ENCODE measurements at places on chromosomes 4 and X.
A peak's percentile ranks its signal among the peaks of the same experiment; 100 is the strongest.

GRCh38 chrX:106621836-106622235 is 10.1 kb downstream of the RADX start:
- no peak for DNase-seq

GRCh38 chr4:173748353-173748752 is 218.3 kb upstream of the HAND2 start:
- DNase-seq, result no peak

GRCh38 chrX:154327038-154327820 is 31.6 kb downstream of the TKTL1 start:
- no peak for DNase-seq

GRCh38 chrX:22351966-22352365 is 79.3 kb downstream of the CBLL2 start:
- no peak for DNase-seq

GRCh38 chr4:83012200-83012686 is 1.6 kb upstream of the LIN54 start:
- DNase-seq, result no peak

- DNase-seq, result no peak
Observed at GRCh38 chrX:24528605-24529004, 63.5 kb downstream of the PDK3 start.

DNA sequence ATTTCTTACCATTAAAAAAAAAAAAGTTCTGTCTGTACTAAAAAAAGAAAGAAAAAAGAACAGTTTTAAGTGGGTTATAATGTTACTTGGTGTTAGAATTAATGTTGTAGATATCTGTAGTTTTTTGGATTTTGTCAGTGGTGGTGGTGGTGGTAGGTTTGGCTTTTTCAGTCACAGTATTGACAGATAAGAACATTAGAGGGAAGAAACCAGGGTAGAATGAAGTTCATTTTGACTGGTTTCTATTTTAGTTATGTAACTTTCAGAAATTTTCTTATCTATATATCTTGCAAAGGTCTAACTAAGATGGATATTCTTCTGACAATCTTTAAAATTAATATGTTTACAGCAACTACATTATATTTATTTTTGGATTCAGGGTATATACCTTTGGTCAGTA is 105.4 kb downstream of the FBXW7 start:
- DNase-seq, result no peak

GRCh38 chr4:102104278-102104677 is 241.0 kb downstream of the SLC39A8 start:
- no peak for DNase-seq

DNA sequence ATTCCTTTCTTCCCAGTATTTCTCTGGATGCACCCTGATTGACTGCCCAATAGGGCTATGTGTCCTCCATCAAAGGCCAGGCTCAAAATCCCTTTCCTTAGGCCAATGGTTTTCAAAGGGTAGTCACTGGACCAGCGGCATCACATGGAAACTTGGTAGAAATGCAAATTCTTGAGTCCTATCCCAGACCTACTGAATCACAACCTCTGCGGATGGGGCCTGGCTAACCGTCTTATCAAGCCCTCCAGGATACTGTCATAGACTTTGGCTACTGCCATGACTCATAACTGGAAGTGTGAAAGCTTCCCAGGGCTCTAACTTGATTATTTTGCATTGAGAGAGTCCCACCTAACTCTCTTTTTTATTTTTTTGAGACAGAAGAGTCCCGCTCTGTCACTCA is 71.9 kb upstream of the TFDP3 start:
- no peak for DNase-seq

DNA sequence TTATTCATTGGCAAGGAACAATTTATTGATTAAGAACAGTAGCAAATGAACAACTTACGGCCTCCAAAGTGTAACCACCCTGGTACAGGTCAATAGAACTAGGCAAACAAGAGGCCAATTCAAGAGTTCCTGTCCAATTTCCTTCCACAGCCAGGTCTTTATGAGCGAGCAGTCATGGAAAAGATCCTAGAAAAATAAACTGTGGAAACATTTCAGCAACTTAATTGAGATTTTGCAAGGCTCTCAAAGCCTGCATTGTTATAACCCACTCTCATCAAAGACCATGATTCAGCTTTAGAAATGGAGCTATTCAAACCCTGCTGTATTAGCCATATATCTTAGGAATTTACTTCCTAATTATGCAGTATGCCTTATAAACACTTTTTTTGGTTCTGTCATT is 43.6 kb downstream of the UNC5C start:
- no peak for DNase-seq

- no peak for DNase-seq
Observed at GRCh38 chrX:23901060-23901459, 6.7 kb downstream of the APOO start.

GRCh38 chr4:20901851-20902250 is 201.6 kb downstream of the PACRGL start:
- DNase-seq, result no peak

- DNase-seq, result peak; percentile 3
Observed at GRCh38 chrX:22032084-22032483, at the start of gene PHEX. PHEX (plus strand) TSS chrX:22032325; CDS start chrX:22033006, 681 bp downstream.

- DNase-seq, result no peak
Observed at GRCh38 chr4:13905543-13905942, 278.0 kb upstream of the BOD1L1 start.

DNA sequence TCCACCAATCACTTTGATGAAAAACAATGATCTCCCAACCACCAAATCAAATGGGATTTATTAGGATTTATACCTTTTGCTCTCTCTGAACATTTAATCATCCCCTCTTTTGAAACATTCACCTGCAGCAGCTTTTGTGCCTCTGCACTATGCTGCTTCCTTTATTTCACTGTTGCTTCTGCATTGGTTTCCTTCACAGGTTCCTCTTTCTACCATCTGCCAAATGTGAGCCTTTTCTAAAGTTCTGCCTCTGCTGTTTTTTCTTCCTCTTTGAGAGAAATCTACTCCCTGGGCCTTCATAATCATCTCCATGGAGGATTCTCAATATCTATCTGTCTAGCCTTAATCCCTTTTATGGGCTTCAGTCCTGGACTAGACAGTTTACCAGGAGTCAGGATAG is 24.7 kb downstream of the CUL4B start:
- no peak for DNase-seq

- no peak for DNase-seq
Observed at GRCh38 chr4:137514406-137515111, 17.7 kb downstream of the PCDH18 start.

- no peak for DNase-seq
Observed at GRCh38 chrX:39437670-39438441, 636.6 kb downstream of the MID1IP1 start.

GRCh38 chr4:41792166-41792565 is 43.6 kb upstream of the PHOX2B start:
- no peak for DNase-seq

DNA sequence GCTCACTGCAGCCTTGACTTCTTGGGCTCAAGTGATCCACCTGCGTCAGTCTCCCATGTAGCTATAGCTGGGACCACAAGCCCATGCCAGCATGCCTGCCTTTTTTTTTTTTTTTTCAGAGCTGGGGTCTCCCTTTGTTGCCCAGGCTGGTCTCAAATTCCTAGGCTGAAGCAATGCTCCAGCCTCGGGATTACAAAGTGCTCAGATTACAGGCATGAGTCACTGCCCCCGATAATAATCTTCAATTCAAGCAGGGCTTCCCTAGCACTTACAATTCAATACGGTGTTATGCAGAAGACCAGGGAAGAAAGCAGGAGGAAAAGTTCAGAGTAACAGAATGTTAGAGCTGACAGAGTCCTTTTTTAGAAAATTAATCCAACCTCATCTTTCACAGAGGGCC is 26.1 kb downstream of the OTOP1 start:
- no peak for DNase-seq

- no peak for DNase-seq
Observed at GRCh38 chr4:128463006-128463405, 175.4 kb upstream of the PGRMC2 start.

- DNase-seq, result no peak
Observed at GRCh38 chr4:186360551-186360950, 94.6 kb downstream of the F11 start.

DNA sequence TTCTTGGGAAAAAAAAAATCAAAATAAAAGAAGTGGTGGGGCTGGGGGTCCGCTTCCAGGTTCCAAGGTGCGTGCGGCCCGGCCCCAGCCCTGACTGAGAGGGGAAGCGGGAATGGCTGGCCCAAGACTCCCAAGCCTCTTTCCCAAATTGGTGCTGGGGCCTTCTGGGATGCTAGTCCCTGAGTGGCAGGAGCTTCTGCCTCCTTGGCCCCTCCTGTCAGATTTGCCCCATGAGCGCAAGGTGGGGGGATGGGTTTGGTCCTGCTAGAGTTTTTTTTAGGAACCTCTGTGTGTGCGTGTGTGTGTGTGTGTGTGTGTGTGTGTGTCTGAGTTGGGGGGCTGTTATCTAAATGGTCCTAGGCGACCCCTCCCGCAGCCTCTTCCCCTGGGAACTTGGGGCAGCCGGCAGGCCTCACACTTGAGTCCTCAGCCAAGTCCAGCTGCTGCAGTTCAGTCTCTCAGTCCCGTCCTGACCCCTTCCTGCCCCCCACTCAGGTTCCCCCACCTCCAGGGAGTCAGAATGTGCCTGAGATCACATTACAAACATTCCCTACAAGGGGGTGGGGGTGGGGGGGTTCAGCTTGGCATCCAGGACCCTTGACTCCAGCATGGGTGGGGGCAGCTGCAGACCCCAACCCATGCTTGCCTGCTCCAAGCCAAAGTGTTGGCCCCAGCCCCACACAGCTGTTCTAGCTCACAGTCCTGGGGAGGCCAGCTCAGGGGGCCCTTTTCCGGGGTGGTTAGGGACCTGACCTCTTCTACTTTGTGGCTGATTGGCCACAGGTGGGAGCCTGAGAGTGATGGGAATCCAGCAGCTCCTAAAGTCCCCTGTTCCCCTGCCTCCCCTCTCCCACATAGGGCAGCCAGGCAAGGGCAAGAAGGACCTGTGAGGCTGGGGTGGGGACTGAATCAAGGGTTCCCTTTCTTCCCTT is 4.0 kb downstream of the EFNB1 start:
- DNase-seq, result no peak

DNA sequence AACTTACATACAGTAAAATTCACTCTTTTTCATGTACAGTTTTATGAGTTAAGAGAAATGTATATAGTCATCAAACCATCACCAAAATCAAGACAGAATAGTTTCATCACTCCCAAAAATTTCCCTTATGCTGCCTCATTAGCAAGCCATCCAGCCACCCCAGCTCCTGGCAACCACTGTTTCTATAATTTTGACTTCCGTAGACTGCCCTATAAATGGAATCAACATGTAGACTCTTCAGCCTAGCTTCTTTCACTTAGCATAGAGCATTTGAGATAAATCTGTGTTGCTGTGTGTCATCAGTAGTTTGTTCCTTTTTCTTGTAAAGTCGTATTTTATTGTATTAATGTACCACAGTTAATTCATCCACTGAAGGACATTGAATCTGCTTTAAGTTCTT is 23.2 kb downstream of the HDX start:
- no peak for DNase-seq

DNA sequence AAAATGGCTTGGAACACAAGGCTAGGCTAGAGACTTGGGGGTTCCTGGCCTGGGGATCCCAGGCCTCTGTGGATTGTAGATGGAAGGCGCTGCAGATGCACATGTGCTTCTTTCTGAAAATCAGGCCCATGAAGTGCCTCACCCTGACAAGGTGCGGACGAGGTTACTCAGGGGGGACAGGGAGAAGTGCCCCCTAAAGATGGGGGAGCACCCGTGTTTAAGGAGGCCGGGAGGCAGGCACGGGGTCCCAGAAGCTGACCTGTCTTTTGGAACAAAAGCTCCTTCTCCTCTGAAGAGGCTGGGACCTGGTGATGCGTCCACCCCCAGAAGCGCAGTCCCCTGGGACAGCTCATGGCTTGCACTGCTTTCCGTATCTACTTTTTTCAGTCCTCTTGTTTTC is 2.4 kb downstream of the PDZD4 start:
- no peak for DNase-seq

DNA sequence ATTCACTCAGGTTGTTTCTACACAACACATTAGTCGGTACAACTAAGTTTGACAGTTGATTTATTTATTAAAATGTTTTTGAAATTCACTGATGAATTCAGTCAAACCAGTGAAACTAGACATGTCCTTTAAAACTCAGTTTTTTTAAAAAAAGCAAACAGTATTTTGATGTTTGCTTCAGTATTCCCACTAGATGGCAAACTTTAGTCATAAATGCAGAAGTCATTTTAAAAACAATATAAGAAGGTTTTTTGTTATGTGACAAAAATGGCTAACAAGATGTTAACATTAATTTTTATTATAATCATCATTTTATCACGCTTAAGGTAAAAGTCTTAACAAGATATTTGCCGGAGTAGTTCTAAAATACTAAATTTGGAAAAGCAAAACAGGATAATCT is 1337.8 kb upstream of the DIAPH2 start:
- no peak for DNase-seq

- DNase-seq, result no peak
Observed at GRCh38 chr4:13359809-13360208, 124.3 kb downstream of the RAB28 start.

DNA sequence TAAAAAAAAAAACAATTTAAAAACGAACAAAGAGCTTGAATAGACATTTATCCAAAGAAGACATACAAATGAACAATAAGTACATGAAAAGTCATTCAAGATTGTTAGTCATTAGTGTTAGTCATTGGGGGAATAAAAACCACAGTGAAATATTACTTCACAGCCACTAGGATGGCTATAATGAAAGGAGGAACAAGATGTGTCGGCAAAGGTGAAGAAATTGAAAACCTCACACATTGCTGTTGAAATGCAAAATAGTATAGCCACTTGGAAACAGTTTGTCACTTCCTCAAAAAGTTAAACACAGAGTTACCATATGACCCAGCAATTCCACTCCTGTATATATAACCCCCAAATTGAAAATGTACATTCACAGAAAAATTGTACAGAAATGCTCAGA is 45.2 kb upstream of the SLC39A8 start:
- no peak for DNase-seq

Data from NCI-H345 (cell line).